ENCODE measurements at places on chromosomes 2 and 18.

- peak; percentile 52 for DNase-seq
These were observed 1.2 kb downstream of the ZNF236 start for GRCh38 chr18:76823587-76824011.

- no peak for DNase-seq
These were observed 123.0 kb upstream of the SETBP1 start for GRCh38 chr18:44557616-44558151.

GRCh38 chr18:11004951-11005350 is 144.4 kb downstream of the PIEZO2 start:
- DNase-seq: peak; percentile 49

DNA sequence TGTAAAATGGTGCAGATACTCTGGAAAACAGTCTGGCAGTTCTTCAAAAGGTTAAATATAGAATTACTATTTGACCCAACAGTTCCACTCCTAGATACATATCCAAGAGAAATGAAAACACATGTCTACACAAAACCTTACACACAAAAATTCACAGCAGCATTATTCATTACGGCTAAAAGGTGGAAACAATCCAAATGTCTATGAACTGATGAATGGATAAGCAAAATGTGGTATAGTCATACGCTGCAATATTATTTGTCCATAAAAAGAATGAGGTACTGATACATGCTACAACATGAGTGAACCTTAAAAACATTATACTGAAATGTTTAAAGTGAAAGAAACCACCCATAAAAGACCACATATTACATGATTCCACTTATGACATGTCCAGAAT is 4.0 kb downstream of the CYP27C1 start:
- no peak for DNase-seq

- DNase-seq: no peak
These were observed 84.3 kb downstream of the ASB1 start for GRCh38 chr2:238510911-238511613.

DNA sequence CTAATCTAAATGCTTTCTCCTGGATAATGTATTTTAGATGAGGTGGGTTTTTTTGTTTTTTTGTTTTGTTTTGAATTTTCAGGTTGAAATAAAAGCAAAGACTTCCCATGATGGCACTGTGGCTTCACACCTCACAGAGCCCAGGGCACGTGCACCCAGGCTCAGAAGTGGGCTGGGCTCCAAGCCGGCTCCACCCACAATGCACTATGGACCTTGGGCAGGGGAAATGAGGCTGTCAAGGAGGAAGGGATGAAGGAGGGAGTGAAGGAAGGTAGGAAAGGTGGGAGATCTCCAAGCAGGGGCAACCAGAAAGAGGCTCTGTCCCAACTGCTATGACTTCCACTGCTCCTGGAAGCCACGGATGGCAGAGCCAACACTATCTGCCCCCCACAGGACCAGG is 60.4 kb downstream of the BIN1 start:
- DNase-seq: no peak

- no peak for DNase-seq
These were observed 12.5 kb downstream of the FIGN start for GRCh38 chr2:163723348-163723747.

GRCh38 chr18:13112982-13113381 is 105.6 kb upstream of the LDLRAD4 start:
- peak; percentile 77 for DNase-seq

GRCh38 chr2:62185475-62186155 is 10.3 kb upstream of the B3GNT2 start:
- no peak for DNase-seq

DNA sequence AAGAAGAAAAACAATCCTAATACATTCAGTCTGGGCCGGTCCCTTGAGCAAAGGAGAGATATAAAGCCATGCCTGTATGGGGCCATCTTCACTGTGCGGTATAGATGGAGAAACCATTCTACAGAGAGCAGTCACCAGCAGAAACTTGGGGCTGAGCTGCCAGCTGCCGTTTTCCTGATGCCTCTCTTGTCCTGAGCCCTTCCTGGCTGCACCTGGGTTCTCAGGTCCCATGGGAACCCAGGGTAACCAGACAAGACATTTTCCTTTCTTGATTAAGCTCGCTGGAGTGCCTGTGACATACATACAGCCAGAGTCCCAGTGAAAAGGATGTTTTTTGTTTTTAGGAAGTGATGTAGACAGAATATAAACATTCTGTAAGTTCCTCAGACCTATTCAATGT is 5.3 kb upstream of the METTL21A start:
- no peak for DNase-seq
